ENCODE measurements at places on chromosomes 11 and 22.

DNA sequence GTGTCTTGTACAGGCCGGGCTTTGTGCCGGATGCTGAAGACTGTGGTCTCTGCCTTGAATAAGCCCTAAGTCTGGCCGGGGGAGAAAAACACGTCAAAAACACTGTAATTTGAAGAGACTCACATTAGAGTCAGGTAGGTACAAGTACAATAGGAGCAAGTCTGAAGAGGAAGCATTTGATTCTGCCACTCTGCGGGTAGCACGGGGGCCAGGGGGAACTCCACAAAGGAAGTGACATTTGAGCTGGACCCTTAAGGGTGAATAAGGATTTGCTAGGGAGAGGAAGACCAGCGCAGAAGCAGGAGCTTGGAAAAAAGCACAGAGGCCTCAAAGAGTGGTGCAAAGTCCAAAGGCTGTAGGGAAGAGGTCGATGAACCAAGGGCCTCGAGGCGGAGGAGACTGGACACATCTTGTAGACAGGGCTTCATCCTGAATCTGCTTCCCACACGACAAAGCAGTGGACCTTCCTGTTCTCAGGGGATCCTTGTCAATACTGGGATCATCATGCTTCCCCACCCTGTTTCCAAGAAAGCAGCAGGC lies 38.7 kb downstream of the BUD13 start:
- DNase-seq = no peak

GRCh38 chr11:116644201-116644940 lies 128.4 kb downstream of the BUD13 start:
- DNase-seq = no peak

DNA sequence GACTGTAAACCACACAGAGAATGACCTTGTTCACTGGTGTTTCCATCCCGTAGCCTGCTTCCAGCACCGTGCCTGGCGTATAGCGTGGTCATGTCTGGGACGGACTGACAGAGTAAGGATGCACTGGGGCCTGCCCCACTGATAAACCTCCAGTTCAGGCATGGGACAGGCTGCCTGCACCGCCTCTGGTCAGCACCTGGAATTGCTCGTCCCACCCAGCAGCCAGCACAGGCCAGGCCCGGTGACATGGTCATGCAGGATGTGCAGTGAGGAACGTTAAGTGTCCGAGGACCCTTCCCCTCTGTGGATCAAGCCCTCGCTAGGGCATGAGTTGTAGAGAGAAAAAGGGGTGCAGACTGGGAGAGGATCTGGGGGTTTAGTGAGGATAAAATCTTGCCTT lies 44.8 kb downstream of the LMO1 start:
- DNase-seq = no peak

DNA sequence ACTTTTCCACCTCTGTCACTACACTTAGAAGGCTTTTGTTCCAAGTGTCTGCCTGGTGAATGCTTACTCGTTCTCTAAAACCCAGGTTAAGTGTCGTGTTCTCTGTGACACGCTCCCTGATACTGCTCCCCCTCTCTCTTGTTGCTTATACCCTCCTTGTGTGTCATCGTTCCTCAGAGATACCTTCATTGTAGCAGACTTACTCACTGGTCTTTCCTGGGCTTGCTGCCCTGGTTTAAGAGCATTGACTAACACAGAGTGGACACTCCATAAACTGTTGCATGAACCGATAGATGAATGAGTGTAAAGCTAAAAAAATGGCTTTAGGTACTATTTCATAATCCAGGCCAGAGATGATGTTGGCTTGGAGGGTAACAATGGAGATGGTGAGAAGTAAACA lies 171.3 kb downstream of the GRIK4 start:
- no peak for DNase-seq

GRCh38 chr11:9972989-9973388 lies 309.1 kb downstream of the SWAP70 start:
- DNase-seq = no peak

- DNase-seq = no peak
Measured at GRCh38 chr22:39367035-39367434, 17.2 kb downstream of the SYNGR1 start.

GRCh38 chr11:113817162-113817561 lies 37.6 kb downstream of the CLDN25 start:
- no peak for DNase-seq

DNA sequence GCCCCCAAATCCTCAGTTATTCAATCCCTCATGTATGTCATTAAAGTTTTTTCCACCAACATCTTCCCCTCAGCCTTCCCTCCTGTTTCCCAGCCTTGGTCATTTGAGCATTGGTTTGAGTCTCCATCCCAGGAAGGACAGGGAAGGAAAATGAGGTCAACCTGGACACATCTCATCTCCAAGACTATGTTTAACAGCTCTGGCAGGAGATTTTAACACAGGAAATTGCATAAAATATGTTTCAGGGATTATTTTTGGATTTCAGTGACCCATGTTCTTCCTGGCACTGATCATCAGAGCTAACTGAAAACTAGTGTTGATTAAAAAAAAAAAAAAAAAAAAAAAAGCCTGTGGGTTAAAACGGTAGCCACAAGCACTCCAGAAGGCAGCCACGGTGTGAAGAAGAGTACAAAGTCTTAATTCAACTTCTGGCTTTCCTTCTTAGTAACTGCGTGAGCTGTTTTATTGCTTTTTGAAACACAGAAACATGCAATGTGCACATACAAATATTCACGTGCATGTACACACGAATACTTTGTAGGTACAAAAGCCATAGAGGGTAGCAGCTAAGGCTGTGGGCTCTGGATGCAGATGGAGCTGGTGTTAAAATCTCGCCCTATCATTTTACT lies 164.4 kb upstream of the DDI1 start:
- no peak for DNase-seq

All from activated naive CD8-positive, alpha-beta T cell treated with anti-CD3 and anti-CD28 coated beads, Interleukin-2, amount 50 U/mL, for 16 hours (primary cell).